ENCODE measurements at places on chromosomes 5 and 9.

DNA sequence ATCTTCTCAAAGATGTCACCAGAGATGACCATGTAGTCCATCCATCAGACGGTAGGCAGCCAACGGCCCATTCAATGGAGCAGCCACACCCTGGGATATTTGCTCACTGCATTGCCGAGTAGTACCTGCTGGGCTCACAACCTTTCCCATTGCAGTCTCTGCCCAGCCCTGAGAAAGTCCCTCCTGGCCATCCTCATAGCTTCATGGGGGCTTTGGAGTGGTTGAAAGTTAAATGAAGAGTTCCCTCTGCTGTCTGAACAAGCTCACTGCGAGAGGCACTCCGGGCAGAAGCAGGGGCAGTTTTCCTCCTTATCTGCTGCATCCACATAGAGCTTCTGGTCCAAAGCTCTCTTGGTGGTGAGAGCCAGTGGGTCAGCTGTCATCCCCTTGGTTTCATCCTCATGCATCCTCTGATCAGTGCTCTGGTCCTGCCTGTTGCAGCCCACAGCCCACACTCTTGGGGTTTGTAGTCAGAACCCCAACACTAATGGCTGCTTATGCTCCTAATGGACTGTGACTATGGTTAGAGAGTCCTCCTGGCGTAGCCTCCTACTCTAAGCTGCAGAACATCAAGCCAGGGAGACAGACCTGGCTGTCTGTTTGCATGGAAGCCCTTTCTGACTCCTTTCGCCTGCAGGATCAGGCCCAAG is 23.3 kb downstream of the TNFSF8 start:
- no peak for DNase-seq

- DNase-seq, result no peak
Measured at GRCh38 chr5:144151026-144151425, 19.4 kb downstream of the YIPF5 start.

GRCh38 chr5:151499501-151500035 is 52.2 kb downstream of the SLC36A1 start:
- no peak for DNase-seq

DNA sequence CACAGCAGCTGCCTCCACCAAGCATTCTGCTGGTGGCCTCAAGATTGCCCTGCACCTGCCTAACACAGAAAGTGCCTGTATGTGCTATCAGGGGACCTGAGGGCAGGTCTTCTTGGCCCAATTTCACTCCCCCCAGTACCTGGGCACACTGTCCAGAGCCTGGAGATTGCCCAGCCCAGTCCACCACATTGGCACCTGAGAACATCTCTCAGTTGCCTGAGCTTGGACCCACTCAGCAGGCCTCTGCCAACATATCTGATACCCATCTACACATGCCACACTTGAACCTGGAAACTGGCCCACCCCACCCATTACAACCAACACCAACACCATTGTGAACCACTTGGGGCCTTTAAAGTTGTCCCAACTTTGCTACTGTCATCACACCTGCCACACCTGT is 1523.1 kb upstream of the CDH9 start:
- DNase-seq, result no peak

- DNase-seq, result no peak
Measured at GRCh38 chr5:96023518-96023917, 61.9 kb upstream of the ELL2 start.
